GM12878 (cell line): ENCODE measurements at places on chromosomes 2 and 18. TPM values are rescaled to one million over a fixed set of nuclear protein-coding genes. Genes with fewer than 3 reads are reported as not detected.

The TSN gene
- total RNA-seq = 58.3 and 61.4 TPM in 2 replicates

DNA sequence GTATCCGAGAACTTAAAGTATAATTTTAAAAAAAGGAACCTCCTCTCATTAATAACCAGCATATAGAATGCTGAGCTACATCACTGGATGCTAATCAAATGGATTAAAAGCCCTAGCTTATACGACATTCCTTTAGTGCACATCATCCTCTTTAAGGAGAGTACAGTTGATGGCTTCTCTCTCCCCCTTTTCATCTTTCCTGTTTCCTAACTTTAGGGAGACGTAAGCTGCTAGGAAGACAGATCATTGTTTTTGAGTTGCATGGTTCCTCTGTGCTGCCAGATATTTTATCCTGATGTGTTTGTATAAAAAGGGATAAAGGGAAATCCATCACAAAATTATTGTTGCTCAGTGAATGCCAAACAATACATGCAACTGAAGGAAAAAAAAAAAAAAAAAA is 94.2 kb downstream of the SLC8A1 start:
- no peak for DNase-seq

DNA sequence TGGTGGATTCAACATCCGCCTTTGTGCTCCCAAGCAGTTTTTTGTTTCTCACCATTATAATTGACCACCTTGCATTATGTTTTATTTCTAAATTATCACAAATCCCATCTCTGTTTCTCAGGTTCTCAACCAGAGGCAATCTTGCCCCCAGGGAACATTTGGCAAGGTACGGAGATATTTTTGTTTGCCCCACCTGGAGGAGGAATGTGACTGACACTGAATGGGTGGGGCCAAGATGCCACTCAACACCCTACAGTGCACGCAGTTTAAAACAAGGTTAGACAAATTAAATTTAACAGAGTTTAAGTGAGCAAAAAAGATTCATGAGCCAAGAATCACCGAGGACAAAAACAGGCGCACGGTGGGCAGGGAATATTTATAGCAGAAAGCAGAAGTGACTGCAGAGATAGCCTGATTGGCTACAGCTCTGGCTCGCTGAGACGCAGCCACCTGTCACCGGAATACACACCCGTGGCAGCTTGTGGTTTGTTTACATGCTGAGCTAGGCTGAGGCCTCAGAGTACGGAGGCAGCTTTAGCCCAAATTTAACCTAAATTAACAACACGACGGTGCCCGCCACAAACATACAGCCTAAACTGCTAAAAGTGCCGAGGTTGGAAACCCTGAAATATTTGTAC is 150.0 kb upstream of the ALKAL2 start:
- no peak for DNase-seq

DNA sequence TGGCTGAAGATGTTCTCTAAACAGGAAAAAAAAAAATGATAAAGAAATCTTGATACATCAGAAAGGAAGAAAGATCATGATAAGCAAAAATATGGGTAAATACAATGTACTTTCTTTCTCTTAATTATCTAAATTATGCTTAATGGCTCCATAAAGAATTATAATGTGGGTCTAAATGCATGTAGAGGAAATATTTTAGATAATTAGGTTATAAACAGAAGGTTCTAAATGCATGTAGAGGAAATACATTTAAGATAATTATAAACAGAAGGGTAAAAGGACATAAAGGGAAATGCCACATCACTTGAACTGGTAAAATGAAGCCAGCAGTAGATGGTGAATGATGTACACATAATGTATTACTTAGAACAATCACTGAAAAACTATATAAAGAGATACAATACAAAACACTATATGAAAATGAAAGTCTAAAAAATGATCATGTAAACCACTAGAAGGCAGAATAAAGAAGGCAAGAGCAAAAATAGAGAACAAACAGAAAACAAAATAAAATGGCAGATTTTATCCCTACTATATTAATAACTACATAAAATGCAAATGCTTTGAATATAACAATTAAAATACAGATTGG is 308.4 kb upstream of the CDH2 start:
- no peak for DNase-seq

DNA sequence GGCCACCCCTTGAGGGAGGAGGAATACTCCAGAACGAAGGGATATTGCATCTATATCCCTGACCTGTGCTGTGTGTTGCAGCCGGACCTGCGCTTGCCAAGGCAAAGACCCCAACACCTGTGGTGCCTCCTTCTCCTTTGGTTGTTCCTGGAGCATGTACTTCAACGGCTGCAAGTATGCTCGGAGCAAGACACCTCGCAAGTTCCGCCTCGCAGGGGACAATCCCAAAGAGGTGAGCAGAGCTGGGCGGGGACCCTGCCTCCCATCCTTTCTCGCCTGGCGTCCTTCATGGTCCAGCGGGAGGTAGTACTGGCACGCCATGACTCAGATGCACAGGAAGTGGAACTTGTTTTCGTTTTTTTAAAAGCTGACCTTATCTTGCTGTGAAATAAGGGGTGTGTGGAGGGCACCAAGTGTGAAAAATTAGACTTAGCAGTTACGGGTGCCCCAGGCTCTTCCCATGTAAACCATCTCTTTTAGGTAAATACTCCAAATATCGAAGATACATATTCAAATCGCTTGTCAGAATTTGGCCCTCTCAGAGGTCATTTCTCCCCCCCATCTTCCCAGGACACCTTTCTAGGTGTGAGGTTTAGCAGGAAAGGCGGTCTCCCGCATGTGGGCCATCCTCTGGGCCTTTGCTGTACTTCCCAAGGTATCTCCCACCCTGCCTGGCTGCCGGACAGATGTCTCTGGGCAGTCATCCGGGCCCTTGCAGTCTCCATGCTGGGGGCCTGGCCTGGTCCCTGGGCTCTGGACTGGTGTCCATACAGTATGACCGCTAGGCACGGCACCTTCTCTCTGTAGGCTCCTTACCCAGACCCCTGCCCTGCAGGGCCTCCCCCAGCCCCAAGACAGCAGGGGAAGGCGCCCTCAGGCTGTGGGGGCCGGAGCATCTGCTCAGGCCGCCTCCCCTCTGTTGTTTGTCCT is 57.6 kb downstream of the BOLA3 start:
- DNase-seq = no peak

DNA sequence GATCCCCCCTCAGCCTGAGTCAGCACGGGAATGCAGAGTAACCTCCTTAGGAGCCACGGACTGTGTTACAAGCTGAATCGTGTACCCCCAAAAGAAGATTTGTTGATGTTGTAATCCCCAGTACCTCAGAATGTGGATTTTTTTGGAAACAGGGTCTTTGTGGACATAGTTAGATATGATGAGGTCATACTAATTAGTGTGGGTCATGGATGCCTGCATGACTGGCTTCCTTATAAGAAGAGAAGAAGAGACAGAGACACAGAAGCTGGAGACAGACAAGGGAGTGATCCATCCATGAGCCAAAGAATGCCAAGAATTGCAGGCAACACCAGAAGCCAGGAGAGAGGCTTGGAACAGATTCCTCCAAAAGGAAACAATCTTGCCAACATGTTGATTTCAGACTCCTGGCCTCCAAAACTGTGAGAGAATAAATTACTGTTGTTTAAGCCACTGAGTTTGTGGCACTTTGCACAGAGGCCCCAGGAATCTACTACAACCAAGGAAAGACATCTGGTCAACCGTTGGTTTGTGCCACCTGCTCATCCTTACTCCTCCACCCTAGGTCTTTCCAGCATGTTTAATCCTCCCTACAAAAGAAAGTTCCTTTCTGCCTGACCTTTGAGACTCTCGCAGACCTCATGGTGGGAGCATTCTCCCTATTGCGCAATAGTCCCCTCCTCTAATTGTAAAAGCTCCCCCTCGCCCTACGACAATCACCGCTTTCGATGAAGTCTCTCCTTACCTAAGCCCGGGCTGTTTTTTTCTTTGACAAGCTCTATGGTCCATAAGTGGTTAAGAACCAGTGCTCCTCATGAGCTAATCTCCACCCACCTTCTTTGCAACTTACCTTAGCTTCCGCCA is 91.6 kb downstream of the DNER start:
- no peak for DNase-seq

GRCh38 chr2:31124904-31125303 is 13.3 kb downstream of the GALNT14 start:
- DNase-seq = no peak

GRCh38 chr18:79321625-79322405 is 73.9 kb upstream of the NFATC1 start:
- DNase-seq = no peak

The RBM43 gene
- total RNA-seq = 2.7 and 3.6 TPM in 2 replicates

DNA sequence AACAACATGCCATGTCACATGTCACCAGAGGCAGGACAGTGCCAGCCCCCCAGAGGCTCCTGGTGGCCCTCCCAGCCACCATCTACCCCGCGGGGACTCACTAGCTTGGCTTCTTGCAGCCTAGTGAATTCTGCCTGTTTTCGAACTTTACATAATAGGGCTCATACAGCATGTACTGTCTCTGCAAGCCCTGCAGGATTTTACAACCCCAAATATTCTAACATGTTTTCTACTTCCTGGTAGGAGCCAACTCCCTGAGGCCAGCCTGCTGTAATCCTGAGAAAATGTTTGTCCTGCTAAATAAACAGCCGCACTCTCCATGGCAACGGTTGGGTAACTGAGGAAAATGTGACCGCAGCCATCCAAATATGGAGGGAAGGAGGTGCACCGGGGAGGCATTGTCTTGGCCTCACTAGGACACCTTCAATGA is 2.7 kb downstream of the PER2 start:
- DNase-seq = no peak
